ENCODE measurements at places on chromosomes 2 and 18. TPM values are rescaled to one million over a fixed set of nuclear protein-coding genes. Genes with fewer than 3 reads are reported as not detected.
A peak's percentile ranks its signal among the peaks of the same experiment; 100 is the strongest.

DNA sequence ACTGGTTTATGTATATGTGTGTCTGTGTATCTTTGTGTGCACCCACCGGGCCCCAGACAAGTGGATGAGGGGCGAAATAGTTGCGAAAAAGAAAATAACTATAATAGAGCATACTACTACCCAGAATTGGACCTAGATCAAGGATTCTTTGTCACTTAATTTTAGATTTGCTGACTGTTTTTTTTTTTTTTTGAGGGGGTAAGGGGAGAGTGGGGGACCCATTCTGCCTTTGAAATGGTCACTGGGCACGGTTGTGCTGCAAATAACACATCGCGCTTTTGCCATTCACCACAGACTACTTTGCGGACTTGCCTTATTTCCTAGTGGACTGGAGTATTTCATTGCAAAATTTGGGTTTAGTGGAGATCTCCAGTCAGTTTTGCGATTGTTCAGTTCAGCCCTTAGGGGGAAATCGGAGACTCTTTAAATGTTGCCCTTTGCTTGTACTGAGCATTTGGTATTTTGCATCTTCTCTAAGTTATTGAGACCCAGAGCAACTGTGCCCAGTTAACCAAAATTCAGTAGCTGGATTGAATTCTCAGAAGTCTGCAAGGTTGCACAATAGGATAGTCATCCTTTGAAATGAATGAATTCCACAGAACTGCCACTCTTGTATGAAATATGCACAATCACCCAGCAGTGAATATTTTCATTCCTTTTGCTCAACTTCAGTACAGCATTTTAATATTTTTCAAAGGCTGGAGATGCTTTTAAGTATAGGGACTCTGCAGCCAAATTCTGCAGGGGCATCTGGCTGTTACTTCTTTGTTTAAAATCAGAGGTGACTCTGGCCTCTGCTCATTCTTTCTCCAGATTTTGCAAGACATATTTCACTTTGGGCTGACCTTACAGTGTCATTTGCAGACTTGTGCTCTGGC lies 2.9 kb downstream of the TRIB2 start:
- no peak for DNase-seq

DNA sequence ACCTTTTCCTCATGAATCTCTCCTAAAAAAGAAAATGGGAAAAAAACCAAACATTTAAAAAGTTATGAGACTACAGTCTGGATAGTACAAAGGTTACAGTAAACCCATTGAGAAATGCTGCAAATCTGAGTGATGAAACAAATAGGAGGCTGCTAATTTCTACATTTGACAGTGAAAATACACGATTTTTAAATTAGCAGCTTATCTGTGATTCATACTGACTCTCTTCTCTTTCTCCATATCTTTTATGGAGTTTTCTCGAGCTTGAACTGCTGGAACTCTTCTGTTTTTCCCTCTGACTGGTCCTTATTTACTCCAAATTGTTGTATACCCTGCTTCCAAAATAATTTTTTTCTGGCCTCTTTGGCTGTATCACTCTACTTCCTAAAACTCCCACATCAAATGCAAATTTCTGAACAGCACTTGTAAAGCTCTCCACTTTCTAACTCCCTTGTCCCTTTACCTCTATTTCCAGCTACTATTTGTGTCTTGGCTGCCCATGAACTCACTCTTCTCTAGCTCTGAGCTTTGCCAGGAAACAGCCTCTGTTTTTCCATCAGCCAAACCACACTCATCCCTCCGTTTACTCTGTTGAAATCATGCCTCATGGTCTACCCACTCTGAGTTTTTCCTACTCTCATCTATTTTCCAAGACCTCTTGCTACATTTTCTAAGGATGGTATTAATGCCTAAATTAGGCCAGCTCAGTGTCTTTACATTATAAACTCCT lies 73.7 kb downstream of the RBMS1 start:
- DNase-seq = no peak

DNA sequence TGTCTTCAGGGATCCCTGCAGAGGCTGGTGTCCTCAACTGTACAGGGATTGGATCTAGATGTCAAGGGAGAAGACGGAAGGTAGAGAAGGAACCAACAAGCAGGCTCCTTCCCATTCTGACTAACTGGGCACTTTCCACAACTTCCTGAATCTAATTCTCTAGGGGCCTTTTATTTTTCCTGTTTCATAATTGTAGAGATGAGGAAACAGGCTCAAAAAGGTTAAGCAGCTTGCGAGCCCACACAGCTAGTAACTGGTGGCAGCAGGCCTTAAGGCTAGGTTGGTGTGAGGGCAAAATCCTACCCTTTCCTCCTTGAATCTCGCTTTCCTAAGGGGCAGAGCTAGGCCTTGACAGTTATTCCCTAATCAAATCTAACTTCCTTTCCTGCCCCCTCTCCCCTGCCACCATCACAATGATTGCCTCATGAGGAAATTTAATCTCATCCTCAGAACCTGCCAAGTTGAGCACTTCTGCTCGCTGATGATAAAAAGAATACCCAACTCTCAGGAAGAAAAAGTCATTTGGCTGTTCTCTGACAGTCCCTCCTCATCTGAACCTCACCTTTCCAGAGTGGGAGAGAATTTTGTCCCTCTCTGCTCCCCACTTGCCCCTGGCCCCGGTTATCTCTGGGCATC lies 35.7 kb upstream of the POLE4 start:
- no peak for DNase-seq

DNA sequence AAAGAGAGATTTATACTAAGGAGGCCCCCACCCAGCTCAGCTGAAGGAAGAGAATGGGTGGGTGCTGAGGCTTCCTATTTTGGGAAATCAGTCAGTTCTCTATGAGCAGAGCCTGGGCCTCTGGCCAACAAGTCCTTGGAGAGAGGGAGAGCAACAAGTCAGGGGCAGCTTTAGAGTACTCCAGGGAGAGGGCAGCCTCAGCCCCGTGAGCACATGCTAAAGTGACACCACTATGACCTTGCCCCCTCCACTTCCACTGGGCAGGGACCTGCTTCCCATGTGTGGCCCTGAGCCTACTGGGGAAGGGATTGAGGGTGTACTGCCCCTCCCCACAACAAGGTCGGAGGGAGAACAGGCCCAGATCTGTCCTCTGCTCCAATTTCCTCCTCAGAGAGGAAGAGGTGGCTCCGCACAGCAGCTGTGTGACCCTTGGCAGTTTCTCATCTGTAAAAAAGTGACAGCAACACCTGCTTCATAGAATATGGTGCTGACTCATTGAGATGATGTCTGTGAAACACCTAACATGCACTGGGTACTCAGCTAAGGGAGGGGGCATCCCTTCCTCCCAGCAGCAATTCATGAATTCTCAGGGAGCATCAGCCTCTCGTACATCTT lies 72.9 kb downstream of the CLHC1 start:
- DNase-seq = no peak

The SLC5A7 gene
- not detected for total RNA-seq

- peak; percentile 53 for DNase-seq
Observed at GRCh38 chr2:27095745-27096651, 9.4 kb downstream of the KHK start.

GRCh38 chr2:20065885-20066602 lies 14.6 kb upstream of the LAPTM4A start:
- DNase-seq = peak; percentile 80

The RUFY4 gene
- 1.2 TPM for total RNA-seq

GRCh38 chr2:100350661-100351185 lies 28.4 kb upstream of the LONRF2 start:
- no peak for DNase-seq

The SLC8A1 gene
- total RNA-seq = 189 TPM

- DNase-seq = no peak
Observed at GRCh38 chr2:181117206-181117925, 137.0 kb downstream of the UBE2E3 start.

DNA sequence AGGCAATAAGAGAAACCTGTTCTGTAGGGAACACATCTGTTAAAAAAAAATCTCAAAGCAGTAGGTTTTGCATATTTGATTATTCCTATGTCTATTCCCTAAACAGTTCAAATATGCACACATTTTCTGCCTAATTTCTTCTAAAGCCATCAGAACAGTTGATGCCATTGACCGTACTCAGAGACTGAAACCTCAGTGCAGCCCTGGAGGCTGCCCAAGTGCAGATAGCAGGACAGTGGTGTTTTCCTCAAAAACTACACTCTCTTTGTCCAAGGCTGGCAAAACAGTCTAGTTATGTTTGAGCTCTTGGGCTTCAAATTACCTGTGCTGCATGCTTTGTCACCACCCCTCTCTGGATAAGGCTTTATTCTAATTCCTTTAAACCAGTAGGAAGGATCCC lies 23.3 kb upstream of the NFE2L2 start:
- no peak for DNase-seq

Data from dorsolateral prefrontal cortex (tissue), 122 donors.